ENCODE measurements at places on chromosomes 12 and 14.
A peak's percentile ranks its signal among the peaks of the same experiment; 100 is the strongest.

GRCh38 chr14:35766036-35766699 is 42.9 kb downstream of the RALGAPA1 start:
- no peak for DNase-seq

DNA sequence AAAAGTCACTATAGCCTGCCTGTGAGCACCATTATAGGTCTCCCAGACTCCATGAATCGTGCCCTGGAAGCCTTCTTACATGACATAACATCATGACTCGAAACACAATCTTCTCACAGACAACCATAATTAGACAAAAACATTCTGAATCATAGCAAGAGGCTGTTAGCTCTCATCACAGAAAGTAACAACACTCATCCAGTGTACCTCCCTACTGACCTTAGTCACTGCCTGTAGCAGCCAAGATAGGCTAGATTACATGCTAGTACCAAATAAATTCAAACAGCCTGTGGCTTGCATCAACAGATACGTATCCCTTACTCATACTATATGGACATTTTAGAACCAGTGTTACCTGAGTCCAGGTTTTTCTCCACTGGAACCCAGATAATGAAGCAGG is 663.8 kb upstream of the FOXG1 start:
- no peak for DNase-seq

GRCh38 chr12:104505095-104505818 is 48.5 kb downstream of the CHST11 start:
- no peak for DNase-seq

DNA sequence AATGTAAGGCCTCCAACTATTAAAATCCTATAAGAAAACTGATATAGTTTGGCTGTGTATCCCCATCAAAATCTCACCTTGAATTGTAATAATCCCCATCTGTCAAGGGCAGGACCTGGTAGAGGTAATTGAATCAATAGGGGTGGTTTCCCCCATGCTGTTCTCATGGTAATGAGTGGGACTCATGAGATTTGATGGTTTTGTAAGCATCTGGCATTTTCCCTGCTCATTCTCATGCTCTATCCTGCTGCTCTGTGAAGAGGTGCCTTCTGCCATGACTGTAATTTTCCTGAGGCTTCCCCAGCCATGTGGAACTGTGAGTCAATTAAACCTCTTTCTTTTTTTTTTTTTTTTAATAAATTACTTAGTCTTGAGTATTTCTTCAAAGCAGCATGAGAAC is 31.9 kb downstream of the TSPAN19 start:
- DNase-seq: no peak

GRCh38 chr14:22737052-22737451 is 29.4 kb upstream of the OXA1L start:
- no peak for DNase-seq

- DNase-seq: no peak
Measured at GRCh38 chr12:91274916-91275315, 92.3 kb upstream of the DCN start.

DNA sequence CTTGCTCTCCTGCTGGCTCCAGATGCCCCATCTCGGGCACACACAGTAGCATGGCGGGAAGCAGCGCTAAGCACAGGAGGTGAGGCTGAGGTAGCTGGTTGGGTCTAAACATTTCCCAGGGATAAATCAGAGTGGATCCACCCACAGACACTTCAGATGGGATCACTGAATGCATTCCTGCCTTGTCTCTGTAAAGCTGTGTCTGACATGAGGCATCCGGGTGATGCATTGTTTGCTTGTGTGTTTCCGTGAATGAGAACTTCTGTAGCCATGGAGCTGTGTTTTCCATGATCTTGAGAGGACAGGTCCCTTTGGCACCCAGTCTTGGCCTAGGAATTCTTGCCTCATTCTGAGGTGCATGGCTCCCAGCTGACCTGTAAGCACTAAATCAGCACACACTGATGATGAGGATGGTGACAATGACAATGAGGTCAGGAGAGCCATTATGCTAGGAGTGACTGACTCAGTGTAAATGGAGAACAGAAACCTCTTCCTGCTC is 6.7 kb upstream of the KRT75 start:
- DNase-seq: no peak

GRCh38 chr12:88388566-88389540 is 191.4 kb downstream of the KITLG start:
- DNase-seq: no peak

- no peak for DNase-seq
Measured at GRCh38 chr14:25753130-25753529, 703.2 kb upstream of the STXBP6 start.

- no peak for DNase-seq
Measured at GRCh38 chr14:81311778-81312177, 88.3 kb downstream of the STON2 start.

DNA sequence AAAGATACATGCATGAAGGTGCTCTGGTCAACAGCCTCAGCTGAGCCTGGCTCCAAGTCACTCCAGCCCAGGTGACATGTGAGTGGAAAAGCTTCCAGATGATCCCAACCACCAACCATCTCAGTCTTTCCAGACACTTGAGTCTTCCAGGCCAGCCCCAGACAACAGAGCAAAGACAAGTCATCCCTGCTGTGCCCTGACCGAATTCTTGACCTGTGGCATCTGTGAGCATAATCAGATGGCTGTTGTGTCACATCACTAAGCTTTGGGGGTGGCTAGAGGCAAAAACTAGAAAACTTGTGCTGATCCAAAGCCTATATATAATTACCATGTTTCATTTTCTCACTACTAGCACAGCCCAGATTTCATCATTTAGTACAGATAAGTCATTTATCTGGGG is 50.8 kb upstream of the ISM2 start:
- DNase-seq: no peak

DNA sequence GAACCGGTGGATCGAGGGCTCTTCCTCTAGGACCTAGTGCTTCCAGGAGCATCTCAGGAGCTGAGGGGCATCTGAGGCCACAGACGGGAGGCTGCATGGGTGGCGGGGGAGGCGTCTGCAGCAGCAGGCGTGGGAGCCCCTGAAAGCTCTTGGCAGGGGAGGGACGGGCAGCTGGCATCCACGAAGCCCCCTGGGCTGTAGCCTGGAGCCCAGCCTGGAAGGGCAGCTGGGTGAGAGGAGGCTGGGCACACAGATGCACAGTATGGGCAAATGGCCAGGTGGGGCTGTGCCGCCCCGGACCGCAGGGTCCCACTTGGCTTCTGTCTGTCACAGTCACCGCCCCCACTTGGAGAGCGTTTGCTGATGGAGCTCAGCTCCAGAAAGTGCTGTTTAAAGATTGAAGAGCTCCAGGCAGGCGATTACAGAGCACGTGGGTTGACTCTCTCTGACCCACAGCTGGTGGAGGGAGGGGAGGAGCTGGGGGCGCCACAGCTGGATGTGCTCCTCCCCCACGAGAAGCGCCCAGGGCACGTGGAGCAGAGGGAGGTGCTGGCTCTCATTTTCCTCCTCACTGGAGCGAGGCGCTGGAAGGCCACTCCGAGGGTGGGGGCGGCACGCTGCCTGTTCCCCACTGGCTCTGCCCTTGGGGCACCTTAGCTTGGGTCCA is 155.0 kb upstream of the C14orf180 start:
- peak; percentile 53 for DNase-seq

DNA sequence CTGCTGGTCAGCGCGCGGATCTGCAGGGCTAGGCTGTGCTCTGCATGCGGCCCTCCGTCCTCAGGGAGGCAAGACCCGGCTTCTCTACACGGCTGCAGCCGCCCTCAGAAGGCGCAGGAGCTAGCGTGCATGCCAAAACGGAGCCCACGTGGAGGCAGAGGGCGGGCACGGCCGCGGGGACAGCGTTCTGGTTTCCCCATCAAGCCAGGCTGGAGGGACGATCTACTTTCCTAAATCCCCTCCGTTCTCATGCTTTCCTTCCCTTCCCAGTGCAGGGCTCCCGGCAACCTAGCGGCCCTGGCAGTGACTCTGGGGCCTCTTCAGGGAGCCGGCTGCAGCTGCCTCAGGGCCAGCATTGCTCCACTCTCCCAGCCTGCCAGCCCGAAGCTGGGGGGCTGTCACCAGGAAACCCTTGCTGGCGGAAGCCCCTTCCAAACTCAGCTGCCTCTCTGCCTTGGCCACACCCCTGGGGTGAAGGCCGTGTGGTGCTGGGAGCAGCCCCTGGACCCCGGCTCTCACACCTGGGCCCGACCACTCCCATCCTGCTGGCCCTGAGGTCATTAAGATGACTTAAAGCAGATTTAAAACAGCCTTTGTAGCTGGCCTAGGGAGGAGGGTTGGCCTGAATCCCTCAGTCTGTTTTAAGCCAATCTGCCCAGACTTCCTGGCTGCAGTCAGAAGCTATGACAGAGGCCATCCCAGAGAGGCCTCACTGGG is 9.2 kb upstream of the GOLGA3 start:
- peak; percentile 70 for DNase-seq

DNA sequence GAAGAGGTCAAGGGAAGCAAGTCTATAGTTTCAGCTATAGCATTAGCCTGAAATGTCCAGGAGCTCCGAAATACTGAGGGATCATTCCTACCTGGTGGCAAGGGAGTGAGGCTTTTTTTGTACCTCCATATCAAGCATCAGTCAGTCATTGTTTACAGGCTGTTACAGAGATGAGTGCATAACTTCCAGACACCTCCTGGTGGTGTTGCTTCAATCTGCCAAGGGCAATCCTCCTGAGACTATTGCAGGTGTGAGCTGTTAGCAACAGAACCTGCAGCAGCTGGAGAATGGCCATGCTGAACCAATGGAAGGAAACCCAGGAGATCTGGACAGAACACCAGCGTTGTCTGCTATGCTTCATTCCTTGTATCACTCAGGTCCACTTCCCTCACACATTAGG is 80.0 kb upstream of the SLC8A3 start:
- no peak for DNase-seq

- DNase-seq: no peak
Measured at GRCh38 chr14:104966261-104966865, 11.8 kb downstream of the AHNAK2 start.

GRCh38 chr12:91040096-91040755 is 17.6 kb downstream of the KERA start:
- no peak for DNase-seq

GRCh38 chr14:92037989-92038388 is 1.9 kb downstream of the TRIP11 start:
- no peak for DNase-seq

DNA sequence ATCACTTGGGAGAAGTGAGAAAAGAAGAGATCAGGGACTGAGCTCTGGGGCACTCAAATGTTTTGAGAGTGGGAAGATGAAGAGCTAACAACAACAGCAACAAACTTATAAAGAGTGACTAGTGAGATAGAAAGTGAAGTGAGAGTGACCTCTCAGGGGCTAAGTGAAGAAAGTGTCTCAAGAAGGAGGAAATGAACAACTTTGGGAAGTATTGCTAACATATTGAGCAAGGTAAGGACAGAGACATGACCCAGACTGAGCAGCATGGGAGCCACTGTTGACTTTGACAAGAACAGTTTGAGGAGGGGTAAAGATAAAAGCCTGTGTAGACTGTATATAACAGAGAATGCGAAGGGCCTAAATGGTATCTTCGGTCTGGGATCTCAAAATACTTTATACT is 155.1 kb upstream of the BTG1 start:
- DNase-seq: no peak

GRCh38 chr12:122996188-122996601 is 15.7 kb downstream of the ARL6IP4 start:
- no peak for DNase-seq

DNA sequence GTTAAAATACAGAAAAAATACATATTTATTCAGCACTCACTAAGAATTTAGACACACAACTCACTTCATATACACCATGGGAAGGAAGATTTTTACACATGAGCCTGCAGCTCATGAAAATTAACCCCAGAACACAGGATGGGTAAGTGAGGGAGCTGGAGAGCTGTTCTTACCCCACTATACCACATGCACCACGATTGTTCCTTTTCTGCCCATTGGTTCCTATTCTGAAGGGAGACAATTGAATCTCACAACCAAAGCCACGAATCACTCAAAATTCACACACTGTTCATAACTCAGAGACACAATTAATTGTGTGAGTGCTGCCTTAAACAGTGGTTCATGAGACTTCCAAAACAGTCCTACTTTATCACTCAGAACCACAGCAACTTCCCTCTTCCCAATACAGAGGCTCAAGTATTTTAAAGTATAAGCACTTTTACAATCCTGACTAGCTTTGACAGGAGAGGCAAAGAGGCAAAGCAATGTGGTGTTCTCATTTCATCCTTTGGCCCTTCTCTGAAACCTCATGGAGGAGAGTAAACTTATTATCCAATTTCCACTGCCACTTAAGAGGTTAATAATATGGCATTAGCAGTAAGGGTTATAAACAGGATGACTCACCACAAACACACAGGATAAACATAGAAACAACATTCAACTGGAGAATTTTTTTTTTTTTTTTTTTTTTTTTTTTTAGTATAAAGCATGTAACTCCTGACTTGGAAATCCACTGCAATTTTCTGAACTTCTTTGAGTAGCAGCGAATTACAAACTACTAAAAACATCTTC is 59.5 kb downstream of the ITPR2 start:
- DNase-seq: no peak

- DNase-seq: no peak
Measured at GRCh38 chr12:66708704-66709456, 30.0 kb upstream of the GRIP1 start.

GRCh38 chr14:24365600-24366412 is 2.2 kb upstream of the NFATC4 start:
- peak; percentile 91 for DNase-seq

- DNase-seq: peak; percentile 88
Measured at GRCh38 chr12:130953771-130954543, at the start of gene ADGRD1. Gene ADGRD1, plus strand, starts transcription at chr12:130953907. Its CDS starts 559 bp downstream, at chr12:130954466.

DNA sequence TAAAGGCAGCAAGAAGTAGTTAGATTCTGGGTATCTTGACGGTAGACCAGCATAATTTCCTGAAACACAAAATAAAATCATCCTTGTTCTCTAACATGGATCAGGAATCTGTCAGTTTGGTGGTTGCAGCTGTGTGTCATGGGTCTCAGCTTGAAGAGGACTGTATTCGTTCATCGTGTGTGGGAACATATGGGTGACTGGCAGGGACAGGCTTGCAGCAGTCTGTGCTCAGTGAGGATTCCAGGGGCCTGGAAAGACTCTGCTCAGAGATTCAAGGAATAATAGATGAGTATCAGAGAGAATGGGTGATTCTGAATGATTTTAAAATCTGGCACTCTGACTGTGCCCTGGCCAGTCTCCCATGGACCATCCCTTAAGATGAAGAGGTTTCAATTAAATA is 421.6 kb downstream of the APAF1 start:
- DNase-seq: no peak

GRCh38 chr14:95043732-95044462 is 113.4 kb downstream of the DICER1 start:
- DNase-seq: peak; percentile 43

- no peak for DNase-seq
Measured at GRCh38 chr14:106228541-106229158, 702.3 kb downstream of the TMEM121 start.

GRCh38 chr14:106556665-106557289 is 1030.4 kb downstream of the TMEM121 start:
- DNase-seq: no peak

DNA sequence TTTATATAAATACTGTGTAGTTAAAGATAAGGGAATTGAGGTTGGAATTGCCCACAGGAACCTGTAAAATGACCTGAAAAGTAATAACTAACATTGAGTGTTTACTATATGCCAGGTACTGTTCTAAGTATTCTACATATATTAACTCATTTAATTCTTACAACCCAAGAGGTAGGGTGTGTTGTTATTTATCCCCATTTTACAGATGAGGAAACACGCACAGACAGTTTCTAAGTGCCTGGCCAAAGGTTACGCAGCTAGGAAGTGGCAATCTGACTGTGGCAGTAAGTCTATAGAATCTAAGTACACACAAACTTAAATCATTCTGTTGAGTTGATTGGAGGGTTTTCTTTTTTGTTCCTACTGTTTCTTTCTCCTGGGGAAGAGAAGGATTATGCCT is 1.1 kb upstream of the TSPAN31 start:
- DNase-seq: no peak

Data from right atrium auricular region (tissue), 2 donors.